ENCODE measurements at places on chromosomes 5 and 9. TPM values are rescaled to one million over a fixed set of nuclear protein-coding genes. Genes with fewer than 3 reads are reported as not detected.

- no peak for DNase-seq
Observed at GRCh38 chr9:4548811-4549725, 58.8 kb downstream of the SLC1A1 start.

GRCh38 chr5:117999939-118000549 is 988.3 kb downstream of the DTWD2 start:
- DNase-seq, result no peak

- DNase-seq, result no peak
Observed at GRCh38 chr5:126449751-126450271, 26.6 kb downstream of the GRAMD2B start.

GRCh38 chr5:139787257-139787567 is 8.4 kb upstream of the PSD2 start:
- no peak for DNase-seq

GRCh38 chr5:69188811-69189161 is 597 bp upstream of the CENPH start:
- no peak for DNase-seq

- no peak for DNase-seq
Observed at GRCh38 chr9:123488722-123489321, 132.8 kb downstream of the CRB2 start.

GRCh38 chr5:122175852-122176251 is 46.5 kb downstream of the ZNF474 start:
- no peak for DNase-seq

DNA sequence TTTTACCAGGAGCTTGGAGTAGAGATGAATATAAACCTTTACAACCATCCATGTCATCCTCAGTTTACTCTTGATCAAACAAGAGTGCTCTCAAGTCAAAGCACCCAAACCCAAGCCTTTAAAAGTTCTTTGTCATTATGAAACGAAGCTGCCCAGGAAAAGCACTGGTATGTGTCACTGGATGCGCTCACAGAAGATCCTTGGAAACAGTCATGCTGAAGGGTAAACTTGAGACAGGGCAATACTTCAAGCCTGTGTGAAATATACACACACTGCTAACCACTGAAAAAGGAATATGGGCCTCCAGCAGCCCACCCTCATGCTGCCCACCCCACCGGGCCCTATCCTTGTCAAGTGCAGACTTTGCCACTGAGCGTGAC is 84.5 kb downstream of the PRRT1B start:
- DNase-seq, result no peak

DNA sequence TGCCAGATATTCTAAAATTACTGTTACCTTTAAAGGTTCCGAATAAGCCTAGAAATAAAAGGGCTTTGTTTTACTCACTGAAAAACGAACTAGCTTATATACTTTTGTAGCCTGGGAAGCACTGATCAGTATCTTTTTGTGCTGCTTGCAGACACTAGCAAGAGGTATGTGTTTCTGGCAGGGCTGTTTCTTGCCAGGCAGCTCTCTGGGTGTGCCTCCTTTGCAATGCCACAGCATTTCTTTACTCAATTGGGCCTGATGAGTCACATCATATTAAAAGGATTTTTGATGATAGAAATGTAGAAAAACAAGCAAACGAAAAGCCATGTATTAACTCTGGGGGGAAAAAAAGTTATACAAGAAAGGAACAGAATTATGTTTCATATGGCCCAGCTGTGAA is 35.6 kb downstream of the CD180 start:
- DNase-seq, result no peak

PHYHD1 gene
- 21.3 TPM for total RNA-seq

GPR21 gene
- total RNA-seq, result 1.4 TPM

PCDHGA2 gene
- total RNA-seq, result 7.7 TPM

MYOZ3 gene
- total RNA-seq, result 3.5 TPM
